Uterus (tissue), 4 donors: ENCODE measurements at places on chromosomes 13 and 19. TPM values are rescaled to one million over a fixed set of nuclear protein-coding genes. Genes with fewer than 3 reads are reported as not detected.

Gene C19orf73
- total RNA-seq = not detected

Gene CYP4F12
- 41.5 TPM for total RNA-seq

Gene PRRG2
- 1.4 TPM for total RNA-seq

Gene NTN5
- not detected for total RNA-seq

DNA sequence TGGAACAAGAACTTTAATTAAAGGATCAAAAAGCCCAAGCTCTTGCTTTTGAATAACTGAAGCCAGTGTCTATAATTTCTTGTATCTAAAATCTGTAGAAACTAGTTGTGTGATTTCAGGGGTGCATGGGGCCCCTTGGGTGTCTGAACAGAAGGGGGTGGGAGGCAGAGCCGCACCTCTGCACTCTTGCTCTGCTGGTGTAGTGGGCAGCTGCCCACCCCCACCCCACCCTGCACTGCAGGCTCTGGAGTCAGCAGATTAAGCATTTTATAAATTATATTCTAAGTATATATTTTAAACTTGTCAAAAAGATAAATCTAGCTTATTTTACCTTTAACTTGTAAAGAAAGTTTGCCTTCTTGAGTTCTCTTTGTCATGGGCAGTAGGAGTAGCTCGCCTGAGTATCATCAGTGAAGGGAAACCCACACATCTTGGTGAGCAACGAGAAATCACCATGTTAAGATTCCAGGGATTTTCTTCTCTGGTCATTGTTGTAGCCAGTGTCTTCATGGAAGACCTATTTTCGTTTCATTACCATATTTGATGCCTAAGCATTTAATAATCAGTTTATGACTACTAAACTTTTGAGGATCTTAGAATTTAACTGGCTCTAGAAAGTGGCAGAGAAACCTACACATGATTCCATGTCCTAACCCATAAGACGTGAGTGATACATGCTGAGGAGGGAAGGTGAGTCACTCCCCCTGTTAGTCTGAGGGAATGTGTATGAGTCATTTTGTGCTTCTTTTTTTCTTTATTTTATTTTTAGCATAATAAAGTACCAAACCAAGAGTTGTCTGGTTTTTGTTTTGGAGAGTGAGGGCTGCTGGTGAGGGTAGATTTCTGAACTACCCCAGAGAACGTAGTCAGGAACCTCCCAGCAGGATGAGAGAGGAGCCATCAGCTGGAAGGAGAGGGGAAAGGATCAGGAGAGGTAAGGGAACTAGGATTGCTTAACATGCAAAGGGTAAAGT lies 7.7 kb downstream of the UBE2L5 start:
- no peaks in the 10 kb centered on the region for H3K36me3 ChIP-seq
- peak overlapping the region; percentile 81 for H3K27ac ChIP-seq
- H3K27me3 ChIP-seq = no peaks in the 10 kb centered on the region
- H3K4me1 ChIP-seq = peaks cover 4% of the 10 kb centered on the region

DNA sequence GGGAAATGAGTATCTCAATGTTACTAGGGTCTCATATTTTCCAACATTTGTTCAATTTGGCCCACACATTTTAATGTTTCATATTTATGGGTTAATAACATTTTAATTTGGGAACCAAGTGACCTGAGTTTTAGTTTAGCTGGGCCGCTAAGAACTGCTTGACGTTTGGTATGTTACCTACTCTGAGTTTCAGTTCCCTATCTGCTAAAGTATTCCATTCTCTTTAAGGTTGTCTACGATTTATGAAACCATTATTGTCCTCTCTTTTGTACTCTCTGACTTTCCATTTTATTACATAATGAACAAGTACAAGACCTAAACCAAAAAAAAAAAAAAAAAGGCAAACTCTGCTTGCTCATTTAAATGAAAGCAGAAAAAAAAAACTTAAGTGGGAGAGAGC lies 89.9 kb downstream of the FGF14 start:
- no peaks in the 10 kb centered on the region for H3K36me3 ChIP-seq
- H3K4me1 ChIP-seq = no peaks in the 10 kb centered on the region
- DNase-seq = no peak
- no peaks in the 10 kb centered on the region for H3K27me3 ChIP-seq
- no peak overlapping the region for H3K4me3 ChIP-seq

GRCh38 chr13:97243915-97244781 lies 22.0 kb downstream of the MBNL2 start:
- peak overlapping the region; percentile 77 for H3K27ac ChIP-seq
- no peaks in the 10 kb centered on the region for H3K36me3 ChIP-seq
- no peak overlapping the region for H3K4me3 ChIP-seq
- no peak for DNase-seq
- H3K4me1 ChIP-seq = no peaks in the 10 kb centered on the region

DNA sequence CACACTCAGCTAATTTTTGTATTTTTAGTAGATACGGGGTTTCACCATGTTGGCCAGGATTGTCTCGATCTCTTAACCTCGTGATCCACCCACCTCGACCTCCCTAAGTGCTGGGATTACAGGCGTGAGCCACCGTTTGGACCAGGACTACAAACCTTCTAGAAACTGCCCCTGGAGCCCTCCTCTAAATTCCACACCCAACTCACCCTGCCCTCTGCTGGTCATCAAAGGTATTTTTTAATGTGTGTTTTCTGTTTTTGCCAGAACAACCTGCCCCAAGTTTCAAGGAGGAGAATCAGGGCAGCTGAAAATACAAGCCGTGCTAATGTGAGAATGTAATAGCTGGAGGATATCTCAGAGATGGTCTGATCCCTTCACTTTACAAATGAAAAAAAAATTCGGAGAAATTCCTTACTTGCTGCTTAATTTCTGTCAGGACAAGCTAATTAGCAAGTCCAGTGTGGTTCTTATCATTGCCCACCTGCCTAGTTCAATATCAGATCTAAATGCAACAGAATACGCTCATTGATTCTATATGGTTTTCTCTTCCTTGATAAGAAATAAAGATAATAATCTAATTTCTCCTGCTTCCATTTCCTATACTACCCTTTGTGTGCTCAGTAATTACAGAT lies 4.1 kb downstream of the ATP8A2 start:
- H3K4me3 ChIP-seq = no peak overlapping the region
- H3K4me1 ChIP-seq = peaks cover 9% of the 10 kb centered on the region
- no peak overlapping the region for H3K27ac ChIP-seq

DNA sequence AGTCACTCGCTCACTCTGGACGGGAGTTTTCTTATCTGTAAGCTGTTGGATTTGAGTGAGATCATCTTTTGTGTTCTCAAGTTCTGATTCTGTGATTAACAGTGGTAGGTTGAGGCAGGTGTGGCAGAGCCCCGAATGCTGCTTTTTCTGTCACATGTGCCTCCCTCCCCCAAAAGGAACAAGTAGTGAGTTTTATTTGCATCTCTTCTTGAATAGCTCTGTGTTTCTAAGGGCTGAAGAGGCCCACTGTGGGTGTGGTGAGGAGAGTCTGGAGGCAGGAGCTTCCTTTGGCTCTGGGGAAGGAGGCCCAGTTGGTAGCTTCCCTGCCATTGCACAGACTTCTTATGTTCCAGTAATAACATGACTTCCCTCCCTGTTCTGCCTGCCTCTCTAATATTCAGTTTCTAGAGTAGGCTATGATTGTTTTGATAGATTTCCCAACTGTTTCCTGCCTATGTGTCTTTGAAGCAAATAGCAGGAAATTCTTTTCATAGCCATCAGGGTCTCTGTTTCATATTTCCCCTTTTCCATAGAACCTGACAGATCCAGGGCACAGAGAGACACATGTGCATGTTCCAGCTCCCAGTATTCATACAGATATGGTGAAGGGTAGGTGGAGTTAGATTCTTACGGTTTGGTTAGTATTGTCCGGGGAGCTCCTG lies 23.9 kb upstream of the CXCL17 start:
- H3K36me3 ChIP-seq = no peaks in the 10 kb centered on the region
- no peak overlapping the region for H3K4me3 ChIP-seq
- no peak for DNase-seq
- H3K4me1 ChIP-seq = no peaks in the 10 kb centered on the region
- no peaks in the 10 kb centered on the region for H3K27me3 ChIP-seq

DNA sequence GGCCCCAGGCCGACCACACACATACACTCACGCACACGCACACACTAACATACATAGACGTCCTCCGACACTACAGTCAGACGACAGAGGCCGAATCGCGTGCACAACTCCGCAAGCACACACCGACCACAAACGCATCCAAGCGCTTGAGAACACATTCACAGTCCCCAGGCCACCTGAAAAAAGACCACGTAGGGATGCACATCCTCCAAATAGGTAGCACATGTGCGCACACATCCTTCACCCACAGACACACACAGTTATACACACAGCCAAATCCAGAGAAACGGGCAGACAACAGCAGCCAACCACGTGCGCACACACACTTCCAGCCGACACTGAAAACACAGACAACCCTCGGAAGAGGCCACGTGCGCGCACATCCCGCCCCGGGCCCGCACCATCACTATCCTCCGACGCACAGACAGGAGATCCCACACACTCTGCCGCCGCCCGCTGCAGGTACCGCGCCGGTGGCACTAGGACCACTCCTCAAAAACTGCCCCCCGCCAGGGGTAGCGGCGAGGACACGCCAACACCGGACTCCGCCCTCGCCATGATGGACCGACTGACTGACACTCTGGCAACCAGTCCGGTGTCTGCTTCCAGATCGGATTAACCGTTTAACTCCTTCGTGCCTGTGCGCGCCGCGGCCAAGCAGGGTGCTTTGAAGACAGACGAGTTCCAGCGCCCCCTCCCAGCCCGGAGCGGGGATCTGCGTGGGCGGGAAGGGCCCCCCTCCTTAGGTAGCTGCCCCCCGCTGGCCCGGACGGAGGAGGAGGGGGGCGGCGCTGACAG lies 493 bp upstream of the PDE4A start:
- DNase-seq = no peak
- no peaks in the 10 kb centered on the region for H3K36me3 ChIP-seq
- H3K27me3 ChIP-seq = peaks cover 38% of the 10 kb centered on the region
- H3K4me1 ChIP-seq = no peaks in the 10 kb centered on the region

DNA sequence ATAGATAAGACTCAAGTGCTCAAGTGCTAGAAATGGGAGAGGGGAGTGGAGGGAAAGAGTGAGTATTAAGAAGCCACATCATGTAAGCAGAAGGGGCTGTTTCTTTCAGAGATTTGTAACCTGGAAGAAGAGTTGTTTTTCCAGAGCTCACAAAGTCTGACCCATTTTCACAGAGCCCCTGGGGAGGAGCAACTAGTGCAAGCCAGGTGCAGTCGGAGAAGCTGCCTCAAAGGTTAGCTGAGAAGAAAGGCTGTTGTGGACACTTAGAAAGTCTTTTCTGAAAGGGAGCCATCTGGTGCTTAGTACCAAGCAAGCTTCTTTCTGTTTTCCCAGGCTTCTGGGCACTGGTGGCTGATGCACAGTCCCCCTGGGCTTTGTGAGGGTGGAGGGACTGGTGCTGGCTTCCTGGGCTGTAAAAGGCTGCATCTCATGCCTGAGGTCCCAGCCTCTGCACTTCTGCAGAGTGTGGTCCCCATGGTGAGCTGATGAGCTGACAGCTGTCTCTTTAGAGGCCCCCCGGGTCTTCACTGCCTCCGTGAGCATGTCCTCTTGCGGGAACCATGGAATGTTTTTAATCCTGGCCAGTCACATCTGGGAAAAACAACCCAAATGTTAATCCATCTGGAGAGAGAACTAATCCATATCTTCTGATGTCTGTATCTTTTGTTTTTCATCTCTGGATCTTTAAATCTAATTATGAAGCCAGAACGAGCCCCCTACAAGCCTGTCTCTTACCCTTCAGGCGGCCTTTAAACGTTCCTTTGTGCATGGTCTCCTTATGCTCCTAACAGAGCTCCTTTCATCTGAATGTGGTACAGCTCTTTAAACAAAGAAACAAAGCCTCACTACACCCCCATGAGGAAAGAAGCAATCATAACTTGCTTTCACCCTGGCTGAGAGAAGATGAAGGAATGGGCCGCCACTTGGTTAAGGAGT lies 40.2 kb downstream of the OLFM4 start:
- H3K4me3 ChIP-seq = no peak overlapping the region
- no peaks in the 10 kb centered on the region for H3K36me3 ChIP-seq
- DNase-seq = no peak
- H3K4me1 ChIP-seq = no peaks in the 10 kb centered on the region

DNA sequence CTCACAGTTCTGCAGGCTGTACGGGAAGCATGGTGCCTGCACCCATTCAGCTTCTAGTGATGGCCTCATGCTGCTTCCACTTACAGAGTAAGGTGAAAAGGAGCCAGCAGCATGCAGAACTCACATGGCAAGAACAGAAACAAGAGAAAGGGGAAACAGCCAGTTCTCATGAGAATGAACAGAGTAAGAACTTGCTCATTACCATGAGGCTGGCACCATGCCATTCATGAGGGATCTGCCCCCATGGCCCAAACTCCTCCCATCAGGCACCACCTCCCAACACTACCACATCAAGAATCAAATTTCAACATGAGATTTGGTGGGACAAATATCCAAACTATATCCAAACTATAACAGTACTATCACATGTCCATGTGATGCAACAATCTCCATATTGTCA lies 72.1 kb downstream of the KATNAL1 start:
- no peaks in the 10 kb centered on the region for H3K36me3 ChIP-seq
- H3K4me1 ChIP-seq = no peaks in the 10 kb centered on the region
- no peak overlapping the region for H3K27ac ChIP-seq
- no peak for DNase-seq
- H3K27me3 ChIP-seq = no peaks in the 10 kb centered on the region
- H3K4me3 ChIP-seq = no peak overlapping the region

DNA sequence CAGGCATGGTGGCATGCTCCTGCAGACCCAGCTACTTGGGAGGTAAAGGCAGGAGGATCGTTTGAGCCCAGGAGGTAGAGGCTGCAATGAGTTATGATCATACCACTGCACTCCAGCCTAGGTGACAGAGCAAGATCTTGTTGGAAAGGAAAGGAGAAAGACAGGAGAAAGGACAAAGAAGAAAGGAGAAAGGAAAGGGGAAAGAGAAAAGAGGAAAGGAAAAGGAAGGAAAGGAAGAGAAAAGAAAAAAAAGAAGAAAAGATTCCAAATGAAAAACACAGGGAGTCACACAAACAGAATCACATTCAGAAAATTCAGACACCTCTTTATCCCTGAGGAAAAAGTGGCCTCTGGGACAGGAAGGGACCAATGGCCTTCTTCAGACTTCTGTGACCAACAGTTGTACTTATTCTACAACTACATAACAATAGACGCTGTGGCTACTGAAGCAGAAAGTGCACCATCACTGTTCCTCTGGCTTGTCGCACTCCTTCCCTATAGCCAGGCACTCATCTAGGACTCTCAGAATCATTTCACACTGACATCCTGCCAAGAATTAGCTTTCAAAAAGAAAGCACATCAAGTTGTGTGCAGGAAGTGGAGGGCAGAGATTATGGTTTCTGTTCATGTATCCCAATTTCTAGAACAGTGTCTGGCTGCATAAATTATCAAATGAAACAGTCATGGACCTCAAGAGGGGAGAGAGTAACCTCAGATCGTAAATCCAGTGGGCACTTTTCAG lies 5.9 kb downstream of the MTMR6 start:
- no peak for DNase-seq
- no peak overlapping the region for H3K4me3 ChIP-seq
- H3K4me1 ChIP-seq = no peaks in the 10 kb centered on the region
- H3K36me3 ChIP-seq = no peaks in the 10 kb centered on the region
- no peak overlapping the region for H3K27ac ChIP-seq
